ENCODE measurements at places on chromosomes 11 and 22.
A peak's percentile ranks its signal among the peaks of the same experiment; 100 is the strongest.

GRCh38 chr22:42528591-42529307, 9.2 kb upstream of the RRP7A start:
- no peak for DNase-seq

- peak; percentile 22 for DNase-seq
These were observed 36.2 kb downstream of the DLG2 start for GRCh38 chr11:85590848-85591483.

GRCh38 chr22:38415561-38416321, 39.3 kb downstream of the KCNJ4 start:
- no peak for DNase-seq

DNA sequence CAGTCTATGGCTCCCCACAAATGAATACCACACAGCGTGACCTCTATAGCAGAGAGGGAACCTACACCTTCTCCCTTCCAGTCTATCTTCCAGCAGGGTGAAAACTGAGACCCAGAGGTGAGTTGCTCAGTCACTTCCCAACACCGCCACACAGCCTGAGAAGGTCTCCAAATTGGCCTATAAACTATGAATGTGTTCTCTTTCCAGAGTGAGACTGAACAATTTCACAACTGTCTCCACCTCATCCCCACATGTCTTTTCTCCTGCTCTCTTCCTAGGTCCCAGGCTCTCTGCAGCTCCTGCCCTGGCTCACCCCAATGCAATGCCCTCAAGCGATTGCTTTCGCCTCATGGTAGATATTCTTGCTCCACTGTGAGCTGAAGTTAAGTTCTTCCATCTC, 14.0 kb downstream of the CLMP start:
- DNase-seq, result no peak

- no peak for DNase-seq
These were observed 28.8 kb downstream of the TOM1 start for GRCh38 chr22:35328472-35328885.

DNA sequence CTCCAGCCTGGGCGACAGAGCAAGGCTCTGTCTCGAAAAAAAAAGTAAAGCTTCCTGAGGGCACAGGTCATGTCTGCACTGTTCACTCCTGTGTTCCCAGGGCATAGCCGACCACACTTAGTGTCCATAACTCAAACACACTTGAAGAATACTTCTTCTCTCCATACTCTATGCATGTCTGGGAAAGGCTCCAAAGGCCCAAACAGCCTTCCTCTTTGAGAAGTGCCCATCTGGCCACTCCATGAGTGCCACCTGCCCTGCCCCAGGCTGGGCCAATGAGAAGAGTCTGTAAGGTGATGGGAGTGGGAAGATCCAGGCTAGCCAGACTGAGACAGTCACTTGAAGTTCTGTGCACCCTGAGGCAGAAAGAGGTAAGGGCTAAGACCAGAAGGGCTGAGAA, 24.7 kb downstream of the DGCR2 start:
- no peak for DNase-seq

- no peak for DNase-seq
These were observed 5.9 kb upstream of the C11orf91 start for GRCh38 chr11:33706546-33706945.

DNA sequence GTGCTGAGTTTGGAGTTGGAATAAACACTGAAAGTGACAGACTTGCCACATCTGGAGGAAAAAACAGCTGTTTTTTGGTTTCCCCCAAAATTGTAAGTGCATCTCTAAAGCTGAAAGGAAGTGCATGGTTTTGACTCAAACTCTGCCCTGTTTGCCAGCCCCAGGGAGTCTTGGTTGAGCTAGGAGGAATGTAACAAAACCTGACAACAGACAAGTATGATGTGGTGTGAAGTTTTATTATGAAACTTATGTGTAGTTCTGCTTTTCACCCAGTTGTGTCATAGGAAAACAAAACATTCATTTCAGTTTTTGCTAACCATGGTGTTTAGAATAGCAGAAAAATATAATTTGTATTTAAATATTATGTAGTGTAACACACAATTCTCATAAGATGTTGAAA, 31.7 kb upstream of the PDE3B start:
- no peak for DNase-seq

DNA sequence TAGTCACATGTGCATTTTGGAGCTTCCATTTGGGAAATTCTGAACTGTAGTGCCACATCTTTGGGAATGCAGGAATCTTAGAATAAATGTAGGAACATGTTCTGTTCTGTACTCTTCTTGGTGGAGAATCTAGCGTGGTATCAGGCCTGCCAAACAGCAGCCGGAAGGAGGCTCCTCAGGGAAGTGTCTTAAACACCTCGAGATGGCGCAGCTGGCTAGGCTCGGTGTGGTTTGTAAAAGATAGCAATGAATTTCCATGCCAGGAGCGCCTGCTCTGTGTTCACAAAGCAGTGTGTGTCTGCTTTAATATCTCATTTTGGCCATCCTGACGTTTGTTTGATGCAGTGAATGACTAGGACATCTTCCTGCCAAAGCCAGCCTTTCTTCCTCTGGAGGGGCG, 145.1 kb downstream of the ATXN10 start:
- no peak for DNase-seq

- DNase-seq, result no peak
These were observed 288.8 kb downstream of the CASP12 start for GRCh38 chr11:104609311-104610085.

- DNase-seq, result no peak
These were observed 5.8 kb downstream of the MOB2 start for GRCh38 chr11:1480555-1481482.

DNA sequence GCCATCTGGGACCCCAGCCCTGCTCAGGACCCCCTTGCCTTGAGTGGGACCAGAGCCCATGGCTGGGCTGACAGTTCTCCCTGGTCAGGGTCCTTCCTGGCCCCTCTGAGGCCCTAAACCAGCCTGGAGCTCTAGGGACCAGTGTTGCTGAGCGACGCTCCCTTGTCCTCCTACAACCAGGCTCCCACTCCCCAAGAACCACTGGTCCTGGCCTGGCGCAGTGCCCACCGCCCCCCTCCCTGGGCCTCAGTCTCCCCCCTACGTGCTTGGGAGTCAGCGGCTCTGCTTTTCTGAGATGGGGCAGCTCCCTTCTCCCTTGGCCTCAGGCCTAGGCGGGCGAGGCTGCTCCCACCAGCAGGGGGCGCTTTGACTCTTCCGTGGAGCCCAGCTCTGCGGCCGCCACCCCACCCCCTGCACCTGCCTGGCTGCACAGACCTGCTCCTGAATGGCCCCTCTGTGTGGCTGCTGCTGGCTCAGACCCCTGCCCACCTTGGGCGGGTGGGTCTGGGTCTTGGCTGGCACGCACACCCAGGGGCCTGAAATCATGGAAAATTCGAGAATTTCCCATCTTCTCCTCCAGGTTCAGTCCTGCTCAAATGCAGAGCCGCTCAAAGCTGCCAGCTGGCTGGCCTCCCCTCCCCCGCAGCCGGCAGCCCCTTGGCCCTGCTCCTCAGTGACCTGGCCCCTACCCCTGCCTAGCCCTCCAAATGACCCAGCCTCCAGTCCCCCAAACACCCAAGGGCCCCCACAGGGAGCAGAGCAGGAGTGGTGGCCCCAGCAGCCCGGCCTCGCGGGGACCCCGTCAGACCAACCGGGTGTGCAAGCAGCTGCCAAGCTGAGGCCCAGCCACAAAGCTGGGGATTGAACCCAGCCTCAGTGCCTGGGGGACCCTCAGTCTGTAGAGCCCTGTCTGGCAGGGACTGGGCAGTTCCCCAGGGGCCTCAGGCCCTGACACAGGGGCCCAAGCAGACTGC, 9.1 kb downstream of the PRR33 start:
- peak; percentile 58 for DNase-seq

GRCh38 chr22:47163856-47164513, 401.5 kb downstream of the TBC1D22A start:
- no peak for DNase-seq

- DNase-seq, result no peak
These were observed 28.0 kb upstream of the MYRF start for GRCh38 chr11:61724437-61724836.

GRCh38 chr11:121723246-121723741, 270.5 kb upstream of the SORL1-AS1 start:
- DNase-seq, result peak; percentile 80

- DNase-seq, result no peak
These were observed 242.3 kb upstream of the B3GAT1 start for GRCh38 chr11:134654161-134654915.

DNA sequence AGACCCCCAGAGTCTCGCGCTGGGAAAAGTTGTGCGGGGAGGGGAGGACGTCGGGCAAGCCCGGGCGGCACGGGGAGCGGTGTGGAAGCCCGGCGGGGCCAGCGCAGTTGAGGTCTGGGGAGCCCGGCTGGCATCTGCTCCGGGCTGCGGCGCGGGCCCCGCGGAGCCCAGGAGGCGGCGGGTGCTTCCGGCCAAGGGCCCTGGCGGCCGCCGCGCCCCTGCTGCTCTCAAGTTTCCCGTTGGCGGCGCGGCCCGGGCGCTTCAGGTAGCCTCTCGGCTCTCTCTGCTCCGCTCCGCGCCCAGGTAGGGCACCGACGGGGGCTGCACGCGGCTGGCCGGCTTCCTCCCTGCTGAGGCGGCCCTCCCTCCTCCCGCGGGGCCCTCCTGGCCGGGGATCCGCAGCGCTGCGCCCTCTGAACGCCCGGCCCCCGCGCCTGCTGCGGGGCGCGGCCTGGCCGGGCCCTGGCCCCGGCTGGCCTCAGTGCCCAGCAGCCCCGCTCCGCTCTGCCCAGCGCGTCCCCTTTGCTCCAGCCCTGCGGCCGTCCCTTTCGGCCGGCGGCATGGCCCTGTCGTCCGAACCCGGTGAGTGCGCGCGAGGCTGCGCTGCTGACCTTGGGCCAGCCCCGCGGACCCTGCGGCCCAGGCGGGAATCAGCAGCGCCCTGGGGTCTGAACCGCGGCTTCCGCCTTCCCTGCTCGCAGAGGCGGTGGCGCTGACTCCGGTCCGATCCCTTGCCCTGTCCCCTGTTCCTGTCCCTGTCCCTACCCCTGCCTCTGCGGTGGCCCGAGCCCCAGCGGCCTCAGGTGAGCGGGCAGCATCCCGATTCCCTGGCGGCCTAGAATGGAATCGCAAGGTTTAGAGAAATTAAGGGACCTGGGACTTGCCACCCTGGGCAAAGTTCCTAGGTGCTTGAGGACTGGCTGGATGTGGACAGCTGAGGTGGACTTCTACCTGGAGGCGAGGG, 4.3 kb upstream of the AMPD3 start:
- DNase-seq, result peak; percentile 52

DNA sequence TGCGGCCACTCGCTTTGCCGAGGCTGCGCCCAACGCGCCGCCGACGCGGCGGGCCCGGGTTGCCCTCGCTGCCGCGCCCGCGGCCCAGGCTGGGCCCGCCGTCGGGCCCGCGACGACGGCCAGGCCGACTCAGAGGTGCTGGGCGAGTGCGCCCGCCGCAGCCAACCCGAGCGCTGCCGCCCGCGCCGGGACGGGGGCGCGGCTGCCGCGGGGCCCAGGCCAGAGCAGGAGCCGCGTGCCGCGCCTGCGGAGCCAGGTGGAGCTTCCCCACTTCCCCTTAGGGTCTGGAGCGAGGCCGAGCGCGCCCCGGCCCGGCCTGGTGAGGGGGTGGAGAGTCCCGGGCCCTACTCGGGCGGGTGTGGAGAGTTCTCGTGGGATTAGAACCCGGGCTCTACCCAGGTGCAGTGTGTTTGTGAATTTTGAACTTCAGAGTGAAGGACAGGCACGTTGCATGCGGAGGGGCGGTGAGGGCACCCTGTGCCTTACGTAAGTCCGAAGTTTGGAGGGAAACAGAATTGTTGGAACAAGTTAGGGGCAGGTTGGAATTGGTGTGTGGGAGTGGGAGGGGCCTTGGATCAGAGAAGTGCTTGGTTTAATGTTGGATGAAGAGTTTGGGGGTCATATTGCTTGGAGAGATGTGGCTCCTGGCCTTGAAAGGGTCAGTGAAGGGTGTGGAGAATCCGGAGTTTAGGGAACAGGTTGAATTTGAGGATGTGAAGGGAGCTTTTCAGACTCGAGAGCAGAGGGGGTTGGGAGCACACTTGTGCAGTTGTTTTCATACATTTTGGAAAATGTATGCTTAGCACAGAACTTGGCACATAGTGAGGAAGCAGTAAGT, 697 bp downstream of the RNF169 start:
- DNase-seq, result no peak

GRCh38 chr22:44482776-44483175, 15.3 kb downstream of the RTL6 start:
- no peak for DNase-seq

DNA sequence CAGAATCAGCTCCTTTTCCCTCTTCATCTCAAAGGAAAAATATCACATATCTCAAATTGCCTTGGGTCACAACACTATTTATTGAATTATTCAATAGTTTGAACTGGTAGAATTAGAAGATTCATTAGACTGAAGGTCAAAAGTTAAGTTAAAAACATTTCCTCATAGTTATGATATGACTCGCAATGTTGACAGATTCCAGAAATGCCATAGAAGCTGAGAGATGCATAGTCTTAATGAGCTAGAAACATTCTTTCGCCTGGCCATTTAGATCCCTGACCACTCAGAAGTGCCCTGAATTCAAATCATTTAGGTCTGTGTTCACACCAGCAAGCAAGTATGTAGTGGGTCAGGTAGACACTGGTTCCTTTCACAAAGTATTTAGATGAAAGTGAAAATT, 44.4 kb downstream of the FAT3 start:
- DNase-seq, result no peak

GRCh38 chr22:42375982-42376381, 56.2 kb downstream of the NFAM1 start:
- no peak for DNase-seq

DNA sequence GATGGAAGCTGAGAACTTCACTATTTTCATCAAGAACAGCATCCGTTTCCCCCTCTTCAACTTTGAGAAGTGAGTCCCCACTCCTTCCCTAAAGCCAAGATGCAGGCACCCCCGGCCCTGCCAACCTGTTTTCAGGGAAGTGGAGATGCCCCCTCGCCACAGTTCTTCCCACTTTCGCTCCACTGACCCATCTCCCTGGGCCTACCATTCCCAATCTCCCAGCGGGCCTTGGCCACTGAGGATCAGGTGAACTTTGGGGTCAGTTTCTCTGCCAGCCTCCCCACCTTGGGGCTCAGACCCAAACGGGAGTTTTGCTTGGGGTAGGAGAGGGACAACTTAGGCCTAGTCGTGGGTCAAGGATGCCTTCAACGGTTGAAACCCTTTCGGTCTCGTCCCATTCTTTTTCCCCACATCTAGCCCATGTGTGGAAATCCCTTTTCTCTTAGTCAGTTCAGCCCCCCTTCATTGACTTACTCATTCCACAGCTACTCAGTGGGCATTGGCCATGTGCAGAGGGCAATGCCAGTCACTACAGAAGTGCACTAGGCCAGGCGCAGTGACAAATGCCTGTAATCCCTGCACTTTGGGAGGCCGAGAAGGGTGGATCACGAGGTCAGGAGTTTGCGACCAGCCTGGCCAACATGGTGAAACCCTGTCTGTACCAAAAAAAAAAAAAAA, 10.6 kb downstream of the P2RX3 start:
- DNase-seq, result no peak

Data from NCI-H1092 (cell line).